ENCODE measurements at places on chromosomes 3 and 15. TPM values are rescaled to one million over a fixed set of nuclear protein-coding genes. Genes with fewer than 3 reads are reported as not detected.

The HESX1 gene
- total RNA-seq = 0.52 TPM

DNA sequence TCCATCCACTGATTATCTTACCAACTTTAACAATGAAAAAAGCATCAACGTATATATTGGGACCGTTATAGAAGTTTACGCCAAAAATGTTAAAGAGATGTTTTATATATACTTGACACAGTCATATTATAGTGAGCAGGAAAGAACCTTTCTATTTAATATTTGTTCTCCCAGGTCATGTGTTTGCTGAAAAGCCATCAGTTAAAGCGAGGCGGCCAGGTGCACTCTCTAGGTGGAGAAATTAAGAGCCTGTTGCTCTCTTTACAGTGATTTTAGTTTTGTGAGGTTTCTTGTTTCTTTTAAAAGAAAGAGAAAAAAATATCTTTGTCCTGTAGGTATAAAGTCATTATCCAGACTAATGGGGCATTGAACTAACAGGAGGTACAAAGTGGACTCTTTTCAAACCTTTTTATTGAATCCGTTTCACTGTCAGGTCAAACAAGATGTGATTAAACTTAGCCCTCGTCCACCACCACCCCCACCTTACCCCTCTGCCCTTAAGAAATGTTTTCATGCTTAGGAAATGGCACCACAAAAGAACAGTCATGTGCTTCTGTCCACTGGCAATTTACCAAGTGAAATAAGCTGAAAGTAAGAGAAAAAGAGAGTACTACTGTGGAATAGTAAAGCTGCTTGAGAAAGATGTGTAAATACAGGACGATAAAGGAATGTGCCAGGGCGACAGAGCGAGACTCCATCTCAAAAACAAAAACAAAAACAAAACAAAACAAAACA is 279.9 kb downstream of the PTPRG start:
- no peak for DNase-seq
- no peak overlapping the region for H3K27ac ChIP-seq
- no peaks in the 10 kb centered on the region for H3K36me3 ChIP-seq
- H3K4me1 ChIP-seq = peaks cover 38% of the 10 kb centered on the region

The KCNMB3 gene
- 1.3 TPM for total RNA-seq

The LRRN1 gene
- 2.1 TPM for total RNA-seq

The TRAT1 gene
- total RNA-seq = 0.17 TPM

GRCh38 chr15:98648654-98649471 is 524 bp downstream of the IGF1R start:
- peak overlapping the region; percentile 95 for H3K27ac ChIP-seq
- H3K36me3 ChIP-seq = no peaks in the 10 kb centered on the region
- H3K4me1 ChIP-seq = peaks cover 34% of the 10 kb centered on the region
- H3K27me3 ChIP-seq = no peaks in the 10 kb centered on the region
- peak overlapping the region; percentile 81 for H3K4me3 ChIP-seq
- no peak for DNase-seq

DNA sequence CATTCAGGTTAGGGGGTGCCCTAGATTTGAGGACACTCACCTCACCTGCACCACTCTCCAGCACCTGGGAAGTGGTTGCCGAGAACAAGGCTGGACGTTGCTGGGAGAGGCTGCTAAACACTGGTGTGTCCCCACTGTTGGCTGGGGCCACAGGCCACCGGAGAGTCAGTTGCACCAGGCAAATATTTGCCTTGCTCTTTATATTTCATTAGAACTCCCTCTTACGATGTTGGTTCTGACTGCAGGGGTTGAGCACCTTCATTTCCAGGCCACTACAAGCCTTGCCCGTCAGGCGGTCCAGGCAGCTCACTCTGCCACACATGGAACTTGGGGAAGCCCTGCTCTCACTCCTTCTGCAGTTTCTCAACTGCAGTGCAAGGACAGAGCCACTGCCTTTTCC is 30.7 kb downstream of the HCN4 start:
- no peaks in the 10 kb centered on the region for H3K36me3 ChIP-seq
- no peak for DNase-seq
- no peak overlapping the region for H3K27ac ChIP-seq
- H3K27me3 ChIP-seq = no peaks in the 10 kb centered on the region

- no peaks in the 10 kb centered on the region for H3K4me1 ChIP-seq
- H3K4me3 ChIP-seq = no peak overlapping the region
- no peak for DNase-seq
- no peaks in the 10 kb centered on the region for H3K36me3 ChIP-seq
Observed at GRCh38 chr3:181425074-181425473, 286.7 kb upstream of the SOX2 start.

The HTR3C gene
- total RNA-seq = not detected

DNA sequence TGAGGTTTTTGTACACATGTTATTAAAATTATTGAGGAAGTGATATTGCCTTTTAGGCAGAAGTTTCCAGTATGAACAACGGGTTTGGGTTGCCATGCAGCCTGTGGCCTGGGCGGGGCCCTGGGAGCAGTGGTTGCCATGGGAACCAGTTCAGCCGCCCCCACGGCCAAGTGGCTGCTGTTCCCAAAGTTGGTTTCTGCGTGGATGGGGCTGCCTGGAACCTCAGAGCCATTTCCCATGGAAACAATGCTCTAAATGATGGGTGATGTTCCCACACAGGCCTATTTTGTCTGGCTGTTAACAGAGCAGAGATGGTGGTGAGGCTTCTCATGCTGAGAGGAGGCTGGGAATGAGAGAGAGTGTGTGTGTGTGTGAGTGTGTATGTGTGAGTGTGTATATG is 19.5 kb downstream of the MRAS start:
- no peak overlapping the region for H3K27ac ChIP-seq
- DNase-seq = no peak
- peaks cover 4% of the 10 kb centered on the region for H3K36me3 ChIP-seq
- H3K4me3 ChIP-seq = no peak overlapping the region
- H3K4me1 ChIP-seq = peaks cover 42% of the 10 kb centered on the region
- no peaks in the 10 kb centered on the region for H3K27me3 ChIP-seq

- H3K4me1 ChIP-seq = peaks cover 73% of the 10 kb centered on the region
- peaks cover 6% of the 10 kb centered on the region for H3K36me3 ChIP-seq
- no peak for DNase-seq
- H3K4me3 ChIP-seq = no peak overlapping the region
- H3K27me3 ChIP-seq = no peaks in the 10 kb centered on the region
Observed at GRCh38 chr3:73004316-73004715, 7.7 kb downstream of the PPP4R2 start.

- no peak overlapping the region for H3K27ac ChIP-seq
- no peak overlapping the region for H3K4me3 ChIP-seq
- no peak for DNase-seq
- no peaks in the 10 kb centered on the region for H3K36me3 ChIP-seq
Observed at GRCh38 chr3:2526926-2527325, 428.3 kb downstream of the CNTN4 start.

- H3K36me3 ChIP-seq = no peaks in the 10 kb centered on the region
- no peak overlapping the region for H3K4me3 ChIP-seq
- H3K4me1 ChIP-seq = peaks cover 2% of the 10 kb centered on the region
- no peak for DNase-seq
- H3K27ac ChIP-seq = no peak overlapping the region
Observed at GRCh38 chr3:138974462-138974861, 27.4 kb downstream of the FOXL2NB start.

The CACNA2D3 gene
- 6.3 TPM for total RNA-seq

DNA sequence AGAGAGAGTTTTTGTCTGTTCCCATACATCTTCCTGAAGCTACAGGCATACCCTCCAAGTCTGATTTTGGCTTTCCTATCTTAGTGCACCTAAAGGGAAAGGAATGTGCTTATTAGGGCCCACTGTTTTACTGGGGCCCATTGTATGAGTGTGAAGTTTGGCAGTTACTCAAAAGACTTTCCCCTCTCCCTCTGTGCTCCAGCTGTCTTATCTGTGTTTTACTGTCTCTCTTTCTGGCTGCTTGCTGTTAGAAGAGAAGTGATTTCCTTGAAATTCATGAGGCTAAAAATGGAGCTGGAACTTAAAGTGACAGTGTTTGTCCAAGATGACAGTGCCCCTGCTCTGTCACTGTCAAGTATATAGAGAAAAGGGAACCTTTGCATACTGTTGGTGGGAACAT is 436.2 kb downstream of the OCA2 start:
- H3K27ac ChIP-seq = no peak overlapping the region
- H3K4me3 ChIP-seq = no peak overlapping the region
- DNase-seq = peak; percentile 31
- H3K36me3 ChIP-seq = no peaks in the 10 kb centered on the region
- H3K27me3 ChIP-seq = no peaks in the 10 kb centered on the region
- H3K4me1 ChIP-seq = no peaks in the 10 kb centered on the region

DNA sequence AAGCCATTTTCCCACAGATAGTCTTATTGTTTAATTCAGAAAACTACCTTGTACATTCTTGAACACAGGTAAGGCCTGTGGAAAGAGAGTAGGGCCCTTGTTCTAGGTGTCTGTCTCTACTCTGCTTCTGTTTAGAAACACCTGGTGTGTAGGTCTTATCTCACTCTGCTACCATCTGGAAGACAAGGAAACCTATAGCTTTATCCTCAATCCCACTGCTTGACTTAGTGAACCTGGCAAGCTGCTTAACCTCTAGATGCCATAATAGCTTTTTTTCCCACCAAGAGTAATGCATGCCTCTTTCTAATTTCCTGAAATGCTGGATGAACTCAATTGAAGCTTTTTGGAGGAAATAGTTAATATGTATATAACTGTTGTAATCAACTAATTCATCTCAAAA is 82.6 kb upstream of the RAP2B start:
- H3K4me1 ChIP-seq = no peaks in the 10 kb centered on the region
- DNase-seq = no peak
- H3K27ac ChIP-seq = no peak overlapping the region

GRCh38 chr15:54675241-54675640 is 521.5 kb downstream of the RSL24D1 start:
- H3K36me3 ChIP-seq = no peaks in the 10 kb centered on the region
- no peak overlapping the region for H3K27ac ChIP-seq
- DNase-seq = no peak

DNA sequence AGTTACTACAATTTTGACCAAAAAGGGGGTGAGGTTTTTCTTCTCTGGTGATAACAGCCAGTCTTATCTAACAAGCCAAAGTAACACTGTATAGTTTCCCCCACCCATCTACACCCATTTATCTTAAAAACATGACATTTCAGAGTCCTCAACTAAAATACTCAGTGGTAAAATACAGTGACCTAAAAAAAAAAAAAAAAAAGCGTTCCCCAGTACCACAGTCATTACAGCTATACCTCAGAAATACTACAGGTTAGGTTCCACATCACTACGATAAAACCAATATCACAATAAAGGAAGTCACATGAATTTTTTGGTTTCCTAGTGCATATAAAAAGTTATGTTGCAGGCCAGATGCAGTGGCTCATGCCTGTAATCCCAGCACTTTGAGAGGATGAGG is 13.8 kb downstream of the DENND4A start:
- no peak for DNase-seq
- H3K4me3 ChIP-seq = no peak overlapping the region
- no peaks in the 10 kb centered on the region for H3K27me3 ChIP-seq
- peaks cover 15% of the 10 kb centered on the region for H3K4me1 ChIP-seq
- H3K27ac ChIP-seq = no peak overlapping the region

DNA sequence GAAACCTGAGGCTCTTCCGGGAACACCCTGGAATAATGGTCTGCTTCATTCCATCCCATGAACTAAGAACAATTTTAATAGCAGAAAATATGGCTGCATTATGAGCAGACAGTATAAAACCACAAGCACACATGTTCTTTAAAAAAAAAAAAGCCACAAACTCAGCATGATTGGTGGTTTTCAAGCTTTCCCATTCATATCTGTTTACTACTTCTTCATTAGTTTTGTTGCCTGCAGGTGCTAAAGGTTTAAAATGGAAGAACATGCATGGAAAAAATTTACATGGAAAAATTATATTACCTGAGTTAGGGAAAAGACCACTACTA is 137.9 kb upstream of the HES1 start:
- H3K36me3 ChIP-seq = no peaks in the 10 kb centered on the region
- no peak overlapping the region for H3K27ac ChIP-seq
- H3K4me1 ChIP-seq = peaks cover 22% of the 10 kb centered on the region
- H3K27me3 ChIP-seq = no peaks in the 10 kb centered on the region

DNA sequence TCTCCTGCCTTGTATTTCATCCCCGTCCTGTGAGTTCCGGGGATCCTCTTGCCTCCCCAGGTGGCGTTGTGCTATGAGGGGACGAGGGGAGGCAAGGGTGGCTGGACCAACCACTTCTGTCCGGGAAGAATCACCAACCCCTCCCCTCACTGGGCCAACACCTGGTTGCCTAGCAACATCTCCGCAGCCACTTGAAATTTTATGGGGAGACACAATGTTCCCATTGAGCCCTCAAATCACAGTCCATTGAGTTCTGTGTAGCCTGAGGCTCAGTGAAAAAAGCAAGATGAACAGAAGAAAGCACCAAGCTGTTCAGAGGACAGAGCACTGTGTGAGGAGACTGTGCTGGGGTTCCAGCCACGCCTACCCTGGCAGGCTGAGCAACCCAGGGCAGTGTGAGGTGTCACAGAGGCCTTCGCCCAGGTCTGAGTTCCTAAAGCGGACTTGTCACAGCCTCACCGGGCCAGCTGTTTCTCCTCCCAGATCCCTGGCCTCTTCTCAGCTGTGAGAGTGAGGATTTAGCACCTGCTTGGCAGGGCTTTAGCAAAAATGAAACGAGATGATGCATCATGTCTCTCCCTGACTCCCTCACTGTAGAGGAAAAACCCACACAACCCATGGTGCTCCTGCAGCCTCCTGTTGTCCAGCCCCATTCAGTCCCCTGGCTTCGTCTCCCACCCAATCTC is 76.8 kb downstream of the ATP2B2 start:
- no peak overlapping the region for H3K27ac ChIP-seq
- H3K4me3 ChIP-seq = no peak overlapping the region
- H3K4me1 ChIP-seq = no peaks in the 10 kb centered on the region
- H3K27me3 ChIP-seq = no peaks in the 10 kb centered on the region

GRCh38 chr3:181487236-181487978 is 224.3 kb upstream of the SOX2 start:
- H3K36me3 ChIP-seq = no peaks in the 10 kb centered on the region
- no peak for DNase-seq
- H3K4me1 ChIP-seq = peaks cover 6% of the 10 kb centered on the region
- H3K27ac ChIP-seq = no peak overlapping the region
- no peaks in the 10 kb centered on the region for H3K27me3 ChIP-seq

- H3K4me3 ChIP-seq = no peak overlapping the region
- H3K27ac ChIP-seq = no peak overlapping the region
- no peaks in the 10 kb centered on the region for H3K27me3 ChIP-seq
- H3K36me3 ChIP-seq = peaks cover 36% of the 10 kb centered on the region
- no peak for DNase-seq
- no peaks in the 10 kb centered on the region for H3K4me1 ChIP-seq
Observed at GRCh38 chr3:197520311-197521276, 35.2 kb downstream of the BDH1 start.

DNA sequence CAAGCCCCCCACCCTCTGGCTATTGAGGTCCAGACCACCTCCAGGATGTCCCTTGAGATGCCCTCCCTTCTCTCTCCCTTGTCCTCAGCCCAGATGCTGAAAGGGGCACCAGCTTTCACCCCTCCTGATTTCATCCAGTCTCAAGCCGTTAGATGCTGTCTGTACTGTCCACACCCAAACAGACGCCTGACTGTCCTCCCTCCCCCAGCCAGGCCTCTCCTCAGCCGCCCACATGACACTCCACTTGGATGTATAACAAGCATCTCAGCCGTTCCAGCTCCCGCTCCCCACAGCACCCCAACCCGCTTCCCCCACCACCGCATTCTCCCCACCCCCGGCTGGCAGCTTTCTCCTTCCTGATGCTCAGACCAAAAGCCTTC is 25.0 kb upstream of the CYP11A1 start:
- no peaks in the 10 kb centered on the region for H3K27me3 ChIP-seq
- H3K4me3 ChIP-seq = no peak overlapping the region
- DNase-seq = no peak
- H3K27ac ChIP-seq = no peak overlapping the region

All from esophagus muscularis mucosa (tissue), 4 donors.